ENCODE measurements at places on chromosomes 13 and 19. TPM values are rescaled to one million over a fixed set of nuclear protein-coding genes. Genes with fewer than 3 reads are reported as not detected.
A peak's percentile ranks its signal among the peaks of the same experiment; 100 is the strongest.

IRGC gene
- total RNA-seq, result not detected

C13orf42 gene
- not detected for total RNA-seq

GRCh38 chr19:45340232-45340898 is at the start of gene KLC3:
Gene KLC3, plus strand, starts transcription at chr19:45340750. Its CDS starts 4,792 bp downstream, at chr19:45345542.
- no peaks in the 10 kb centered on the region for H3K36me3 ChIP-seq
- H3K4me1 ChIP-seq, result no peaks in the 10 kb centered on the region
- H3K4me3 ChIP-seq, result no peak within 1 kb of the TSS
- no peak within 1 kb of the TSS for H3K27ac ChIP-seq
- DNase-seq, result no peak
- no peaks in the 10 kb centered on the region for H3K27me3 ChIP-seq

- no peak overlapping the region for H3K27ac ChIP-seq
- no peaks in the 10 kb centered on the region for H3K27me3 ChIP-seq
- H3K4me1 ChIP-seq, result peaks cover 7% of the 10 kb centered on the region
Observed at GRCh38 chr13:39561971-39562370, 41.0 kb downstream of the LHFPL6 start.

DNA sequence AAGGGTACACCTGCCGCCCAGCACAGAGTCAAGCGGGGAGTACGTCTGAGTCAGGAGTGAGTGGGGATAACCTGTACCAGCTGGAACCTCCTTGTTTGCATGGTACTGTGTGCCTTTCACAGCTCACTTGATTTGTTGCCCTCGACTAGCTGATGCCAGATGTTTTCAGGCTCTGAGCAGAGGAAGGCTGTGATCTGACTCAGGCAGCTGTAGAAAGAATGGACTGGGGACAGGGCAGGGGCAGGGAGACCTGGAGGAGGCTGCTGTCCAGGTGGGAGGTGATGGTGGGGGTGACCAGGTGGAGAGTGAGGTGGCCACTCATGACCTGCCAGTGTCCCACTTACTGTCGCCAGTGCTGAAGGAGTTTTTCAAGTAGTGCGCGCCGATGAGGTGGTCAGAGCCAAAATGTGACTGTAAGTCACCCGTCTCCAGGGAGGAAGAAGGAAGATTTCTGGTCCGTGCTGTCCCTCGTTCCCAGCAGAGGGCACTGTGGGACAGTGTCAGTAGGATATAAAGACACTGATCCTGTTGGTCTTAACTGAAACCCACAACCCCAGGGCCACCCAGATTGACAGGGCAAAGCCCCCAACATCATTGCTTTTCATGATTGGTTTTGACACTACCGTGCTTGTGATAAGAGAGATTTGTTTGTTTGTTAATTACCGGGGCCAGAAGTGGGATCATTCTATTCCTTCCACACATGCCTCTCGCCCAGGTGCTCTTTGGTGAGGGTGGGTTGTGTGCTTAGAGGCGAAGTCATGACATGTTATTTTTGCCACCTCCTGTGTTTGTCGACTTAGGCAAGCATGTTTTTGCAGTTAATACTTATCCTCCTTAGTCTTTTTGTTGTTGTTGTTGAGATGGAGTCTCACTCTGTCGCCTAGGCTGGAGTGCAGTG is 128.4 kb downstream of the DPF1 start:
- H3K36me3 ChIP-seq, result no peaks in the 10 kb centered on the region
- peak; percentile 66 for DNase-seq
- no peak overlapping the region for H3K4me3 ChIP-seq
- no peak overlapping the region for H3K27ac ChIP-seq

DNA sequence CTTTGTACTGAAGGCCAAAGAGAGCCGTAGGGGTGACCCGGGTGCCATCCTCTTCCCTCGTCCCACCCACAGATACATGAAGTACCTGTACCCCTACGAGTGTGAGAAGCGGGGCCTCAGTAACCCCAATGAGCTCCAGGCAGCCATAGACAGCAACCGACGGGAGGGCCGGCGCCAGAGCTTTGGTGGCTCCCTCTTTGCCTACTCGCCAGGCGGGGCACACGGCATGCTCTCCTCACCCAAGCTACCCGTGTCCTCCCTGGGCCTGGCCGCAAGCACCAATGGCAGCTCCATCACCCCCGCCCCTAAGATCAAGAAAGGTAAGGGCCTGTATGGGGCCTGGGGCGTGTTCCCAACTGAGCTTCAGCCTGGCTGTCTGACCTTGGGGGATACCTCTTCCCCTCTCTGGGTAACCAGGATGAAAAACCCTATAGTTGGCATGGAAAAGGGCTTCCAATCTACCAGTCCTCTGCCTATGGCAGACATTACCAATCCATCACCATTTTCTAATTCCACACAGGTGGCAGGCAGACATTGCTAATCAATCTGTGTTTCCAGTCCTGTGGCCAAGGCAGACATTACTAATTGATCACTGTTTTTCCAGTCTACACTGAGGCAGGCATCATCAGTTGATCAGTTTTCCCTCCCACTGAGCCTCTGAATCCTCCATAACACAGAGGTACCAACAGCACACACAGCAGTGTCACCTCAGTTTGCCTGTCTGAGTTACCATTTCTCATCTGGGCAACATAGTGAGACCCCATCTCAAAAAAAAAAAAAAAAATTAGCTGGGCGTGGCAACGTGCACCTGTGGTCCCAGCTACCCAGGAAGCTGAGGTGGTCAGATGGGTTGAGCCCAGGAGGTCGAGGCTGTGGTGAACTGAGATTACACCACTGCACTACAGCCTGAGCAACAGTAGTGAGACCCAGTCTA is 19.1 kb upstream of the WDR18 start:
- H3K27ac ChIP-seq, result no peak overlapping the region
- H3K27me3 ChIP-seq, result no peaks in the 10 kb centered on the region
- H3K36me3 ChIP-seq, result no peaks in the 10 kb centered on the region
- no peaks in the 10 kb centered on the region for H3K4me1 ChIP-seq
- H3K4me3 ChIP-seq, result no peak overlapping the region

KIR2DL1 gene
- not detected for total RNA-seq

TEAD2 gene
- total RNA-seq, result 41.6 TPM
